Naive thymus-derived CD8-positive, alpha-beta T cell (primary cell): ENCODE measurements at places on chromosomes 16 and 17. TPM values are rescaled to one million over a fixed set of nuclear protein-coding genes. Genes with fewer than 3 reads are reported as not detected.

Gene NPTX1
- polyA plus RNA-seq: not detected

Gene KRTAP16-1
- 0.12 TPM for polyA plus RNA-seq

Gene GCGR
- polyA plus RNA-seq: not detected

Gene SMPD3
- polyA plus RNA-seq: 3.5 TPM

Gene CCL1
- not detected for polyA plus RNA-seq

Gene TMEM100
- polyA plus RNA-seq: not detected

Gene AIPL1
- not detected for polyA plus RNA-seq

Gene DHX8
- 28.2 TPM for polyA plus RNA-seq

Gene KRT39
- not detected for polyA plus RNA-seq

Gene CCDC200
- 0.69 TPM for polyA plus RNA-seq

Gene SLC52A1
- polyA plus RNA-seq: not detected

Gene TNFRSF13B
- polyA plus RNA-seq: not detected

Gene CD2BP2
- 21.9 TPM for polyA plus RNA-seq

Gene SRCIN1
- polyA plus RNA-seq: not detected

Gene EMP2
- polyA plus RNA-seq: not detected

Gene ZSWIM7
- 60.9 TPM for polyA plus RNA-seq

Gene RMI2
- 13.5 TPM for polyA plus RNA-seq

Gene SOST
- polyA plus RNA-seq: not detected

Gene CLEC10A
- polyA plus RNA-seq: 0.13 TPM

Gene EFCAB3
- not detected for polyA plus RNA-seq

Gene HSD17B1
- polyA plus RNA-seq: 0.24 TPM

Gene CSH1
- polyA plus RNA-seq: not detected

Gene CCL8
- not detected for polyA plus RNA-seq

Gene XAF1
- polyA plus RNA-seq: 19.7 TPM

Gene TMEM97
- 9.3 TPM for polyA plus RNA-seq

Gene P4HB
- 191 TPM for polyA plus RNA-seq

Gene KRT32
- not detected for polyA plus RNA-seq

Gene CD300E
- not detected for polyA plus RNA-seq

Gene DNASE1L2
- not detected for polyA plus RNA-seq

Gene BCO1
- not detected for polyA plus RNA-seq

Gene ADAD2
- 0.12 TPM for polyA plus RNA-seq

Gene SCIMP
- 0.22 TPM for polyA plus RNA-seq

Gene SLC6A2
- not detected for polyA plus RNA-seq

Gene C17orf113
- polyA plus RNA-seq: 0.33 TPM

Gene TRPV3
- 0.47 TPM for polyA plus RNA-seq

Gene ZPBP2
- polyA plus RNA-seq: not detected

Gene SAMD14
- polyA plus RNA-seq: not detected

Gene KRTAP9-8
- not detected for polyA plus RNA-seq

Gene ADGRG3
- not detected for polyA plus RNA-seq

Gene PRSS53
- 0.54 TPM for polyA plus RNA-seq

Gene TMEM220
- polyA plus RNA-seq: 11.5 TPM

Gene PRR35
- polyA plus RNA-seq: not detected

Gene CD300LB
- polyA plus RNA-seq: not detected

Gene ZG16B
- not detected for polyA plus RNA-seq

Gene CDH5
- polyA plus RNA-seq: not detected

Gene KRTAP2-2
- polyA plus RNA-seq: not detected

Gene DOC2A
- not detected for polyA plus RNA-seq
